Pericardium fibroblast (primary cell): ENCODE measurements at places on chromosomes 1 and 21. TPM values are rescaled to one million over a fixed set of nuclear protein-coding genes. Genes with fewer than 3 reads are reported as not detected.

SHE gene
- 0.12 and 0.43 TPM in 2 replicates for total RNA-seq

CITED4 gene
- total RNA-seq: 5.5 and 9.7 TPM in 2 replicates

COL9A2 gene
- 2.2 and 4.2 TPM in 2 replicates for total RNA-seq

OR2T29 gene
- total RNA-seq: not detected in 2 replicates

RNU1-3 gene
- total RNA-seq: under 0.01 TPM in 2 replicates

ETNK2 gene
- total RNA-seq: 12.7 and 19.2 TPM in 2 replicates

SLC44A3 gene
- 0.34 and 0.70 TPM in 2 replicates for total RNA-seq

SNRNP40 gene
- total RNA-seq: 51.2 and 58.9 TPM in 2 replicates

NR0B2 gene
- not detected in 2 replicates for total RNA-seq

ADIPOR1 gene
- total RNA-seq: 57.0 and 65.2 TPM in 2 replicates

ADGRL4 gene
- total RNA-seq: 10.8 and 11.6 TPM in 2 replicates

KIAA1614 gene
- 7.7 and 14.6 TPM in 2 replicates for total RNA-seq

ESRRG gene
- total RNA-seq: under 0.01 and 0.12 TPM in 2 replicates

NBPF10 gene
- total RNA-seq: 1.3 and 2.0 TPM in 2 replicates

IFI44 gene
- total RNA-seq: 0.58 and 6.6 TPM in 2 replicates

TRIM46 gene
- 1.1 and 1.3 TPM in 2 replicates for total RNA-seq
